ENCODE measurements at places on chromosomes 1 and 21. TPM values are rescaled to one million over a fixed set of nuclear protein-coding genes. Genes with fewer than 3 reads are reported as not detected.
A peak's percentile ranks its signal among the peaks of the same experiment; 100 is the strongest.

CELSR2 gene
- 10.0 TPM for total RNA-seq

DNA sequence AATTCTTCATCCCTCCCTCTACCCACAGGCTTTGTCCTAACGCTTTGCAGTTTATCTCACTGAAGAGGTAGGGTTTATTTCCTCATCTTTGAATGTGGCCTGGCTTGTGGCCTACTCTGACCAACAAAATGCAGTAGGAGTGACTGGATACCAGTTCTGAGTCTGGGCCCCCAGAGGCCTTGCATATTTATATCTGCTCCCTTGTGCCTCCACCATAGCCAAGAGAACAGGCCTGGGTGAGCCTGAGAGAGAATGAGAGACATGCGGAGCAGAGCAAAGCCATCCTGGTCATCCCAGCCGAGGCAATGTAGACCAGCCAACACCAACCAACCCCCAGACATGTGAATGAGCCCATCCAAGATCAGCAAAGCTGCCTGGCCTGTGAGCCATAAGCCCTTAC is 30.3 kb downstream of the SMIM12 start:
- peak; percentile 56 for DNase-seq

DNA sequence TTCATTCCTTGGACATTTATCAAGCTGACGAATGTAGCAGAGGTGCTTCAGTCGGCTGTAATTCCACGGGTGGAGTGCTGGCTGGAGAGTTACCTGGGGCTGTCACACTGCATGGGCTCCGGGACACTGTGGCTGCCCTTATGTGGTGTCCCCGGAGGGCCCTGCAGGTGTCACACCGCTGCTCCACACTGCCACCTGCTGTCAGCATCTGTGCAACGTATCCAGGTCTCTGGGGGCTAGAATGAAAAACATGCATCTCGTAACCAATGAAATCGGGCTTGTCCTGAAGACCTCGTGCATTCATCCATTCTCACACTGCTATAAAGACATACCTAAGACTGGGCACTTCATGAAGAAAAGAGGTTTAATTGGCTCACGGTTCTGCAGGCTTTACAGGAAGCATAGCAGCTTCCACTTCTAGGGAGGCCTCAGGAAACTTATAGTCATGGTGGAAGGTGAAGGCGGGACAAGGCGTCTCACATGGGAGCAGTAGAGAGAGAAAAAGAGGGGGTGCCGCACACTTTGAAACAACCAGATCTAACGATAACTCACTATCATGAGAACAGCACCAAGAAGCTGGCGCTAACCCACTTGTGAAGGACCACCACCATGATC is 46.7 kb upstream of the PCBP3 start:
- DNase-seq = no peak

- DNase-seq = no peak
These were observed 51.7 kb downstream of the TLCD4 start for GRCh38 chr1:95168761-95169351.

Measured in astrocyte (in vitro differentiated cells and primary cell).